ENCODE measurements at places on chromosomes 2 and 18. TPM values are rescaled to one million over a fixed set of nuclear protein-coding genes. Genes with fewer than 3 reads are reported as not detected.

DNA sequence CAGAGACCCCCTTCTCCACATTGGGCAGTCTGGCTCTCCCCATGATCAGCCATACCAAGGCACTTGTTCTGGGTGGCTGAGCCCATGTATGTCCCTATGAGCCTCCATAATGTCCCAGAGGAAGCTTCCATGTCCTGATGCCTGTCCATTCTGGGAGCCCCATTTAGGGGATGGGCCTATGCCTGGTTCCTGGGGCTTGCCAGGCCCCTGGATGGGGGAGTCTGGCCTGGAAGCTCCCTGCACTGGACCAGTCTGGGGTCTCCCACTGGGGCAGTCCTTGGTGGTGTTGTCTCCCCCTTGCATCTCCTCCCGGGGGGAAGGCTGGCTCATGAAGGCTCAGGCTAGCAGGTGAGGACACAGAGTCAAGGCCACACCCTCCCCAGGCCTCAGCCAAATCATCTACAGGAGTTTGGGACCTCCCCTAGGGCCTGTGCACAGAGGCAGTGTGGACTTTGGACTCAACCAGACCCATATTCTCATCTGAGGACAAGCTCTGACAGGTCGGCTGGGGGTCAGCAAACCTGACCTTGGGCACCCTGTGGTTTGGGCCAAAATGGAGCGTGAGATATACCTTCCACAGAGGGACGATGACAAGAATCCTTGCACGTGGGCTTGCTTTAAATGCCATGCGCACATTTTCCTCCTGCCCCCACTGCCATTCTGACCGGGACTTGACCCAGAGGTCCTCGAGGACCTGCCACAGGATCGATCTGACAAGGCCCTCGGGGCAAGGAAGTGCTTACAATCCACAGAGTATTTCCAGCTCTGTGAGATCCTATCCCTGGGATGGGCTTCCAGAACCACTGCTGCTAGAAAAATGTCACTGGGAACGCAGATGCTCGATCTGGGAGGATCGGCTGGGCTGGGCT, 38.8 kb downstream of the INHBB start:
- DNase-seq, result no peak

The RASGRP3 gene
- 2.6 TPM for total RNA-seq

DNA sequence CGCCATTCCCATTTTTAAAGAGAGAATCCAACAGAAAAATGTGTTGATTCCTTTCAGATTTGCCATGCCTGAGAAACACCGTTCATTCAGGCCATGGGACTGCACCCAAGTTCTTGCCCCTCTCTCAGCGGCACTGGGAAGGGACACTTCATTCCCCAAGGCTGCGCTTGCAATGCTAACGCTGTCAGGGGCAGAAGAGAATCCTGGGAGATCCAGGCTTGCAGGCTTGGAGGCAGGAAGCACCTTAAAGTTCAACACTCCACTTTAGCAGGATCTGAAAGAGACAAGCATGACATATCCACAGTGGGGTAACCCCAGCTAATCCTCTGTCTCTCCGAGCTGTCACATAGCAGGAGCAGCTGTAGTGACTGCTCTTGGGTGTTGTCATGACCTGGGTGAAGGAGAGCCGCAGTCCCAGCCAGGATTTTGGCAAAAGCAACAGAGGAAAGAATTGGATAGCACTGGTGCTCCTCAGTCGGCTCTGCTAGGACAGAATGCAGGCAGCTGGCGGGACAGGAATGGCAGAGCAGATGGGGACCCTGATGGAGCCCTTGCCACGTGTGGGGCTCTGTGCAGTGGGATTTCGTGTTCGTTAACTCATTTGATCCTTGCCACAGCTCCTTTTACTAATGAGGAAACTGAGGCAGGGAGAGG, 22.0 kb upstream of the ODC1 start:
- DNase-seq, result no peak

The KCNF1 gene
- not detected for total RNA-seq

DNA sequence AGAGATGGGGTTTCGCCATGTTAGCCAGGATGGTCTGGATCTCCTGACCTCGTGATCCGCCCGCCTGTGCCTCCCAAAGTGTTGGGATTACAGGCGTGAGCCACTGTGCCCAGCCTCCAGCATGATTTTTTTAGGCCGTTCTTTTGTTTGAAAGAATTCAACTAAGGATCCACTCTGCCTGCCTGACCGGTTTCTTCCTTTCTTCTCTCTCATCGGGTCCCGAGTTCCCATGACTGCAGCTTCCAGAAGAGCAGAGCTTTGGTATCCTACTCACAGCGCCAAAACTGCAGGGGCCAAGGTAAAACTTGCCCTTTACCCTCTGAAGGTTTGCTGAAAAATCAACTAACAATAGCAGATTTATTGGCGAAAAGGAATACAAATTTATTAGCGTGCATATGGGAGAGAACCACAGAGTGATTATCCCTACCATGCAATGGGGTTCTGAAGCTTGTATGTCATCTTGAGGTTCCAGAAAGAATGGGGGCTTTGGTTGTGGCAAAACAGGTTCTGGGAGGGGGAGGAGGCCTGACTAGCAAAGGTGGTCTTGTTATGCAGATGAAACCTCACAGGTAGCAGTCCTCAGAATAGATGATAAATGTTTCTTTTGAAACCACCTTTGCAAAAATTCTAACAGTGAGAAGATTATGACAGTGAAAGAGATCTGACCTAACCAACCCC, 87.0 kb upstream of the MSH6 start:
- DNase-seq, result no peak

The LAMA3 gene
- total RNA-seq, result 46.5 TPM

DNA sequence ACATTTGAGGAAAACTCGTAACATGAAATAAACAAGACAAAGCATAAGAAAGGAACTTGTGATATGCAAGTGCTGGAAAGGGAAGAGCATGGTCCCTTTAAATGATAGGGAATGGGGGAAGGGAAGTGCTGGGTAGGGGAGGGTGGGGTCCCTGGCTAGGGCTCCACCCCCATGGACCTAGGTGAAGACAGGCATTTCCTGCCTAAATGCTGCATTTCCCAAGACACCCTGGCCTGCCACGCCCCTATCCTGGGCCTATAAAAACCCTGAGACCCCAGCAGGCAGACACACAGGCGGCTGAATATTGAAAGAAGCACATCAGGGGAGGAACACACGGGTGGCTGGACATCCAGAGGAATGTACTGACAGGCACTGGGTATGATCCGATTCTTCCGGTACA, 499.9 kb downstream of the ZEB2 start:
- no peak for DNase-seq

The SULT1C2 gene
- total RNA-seq, result 3.6 TPM

DNA sequence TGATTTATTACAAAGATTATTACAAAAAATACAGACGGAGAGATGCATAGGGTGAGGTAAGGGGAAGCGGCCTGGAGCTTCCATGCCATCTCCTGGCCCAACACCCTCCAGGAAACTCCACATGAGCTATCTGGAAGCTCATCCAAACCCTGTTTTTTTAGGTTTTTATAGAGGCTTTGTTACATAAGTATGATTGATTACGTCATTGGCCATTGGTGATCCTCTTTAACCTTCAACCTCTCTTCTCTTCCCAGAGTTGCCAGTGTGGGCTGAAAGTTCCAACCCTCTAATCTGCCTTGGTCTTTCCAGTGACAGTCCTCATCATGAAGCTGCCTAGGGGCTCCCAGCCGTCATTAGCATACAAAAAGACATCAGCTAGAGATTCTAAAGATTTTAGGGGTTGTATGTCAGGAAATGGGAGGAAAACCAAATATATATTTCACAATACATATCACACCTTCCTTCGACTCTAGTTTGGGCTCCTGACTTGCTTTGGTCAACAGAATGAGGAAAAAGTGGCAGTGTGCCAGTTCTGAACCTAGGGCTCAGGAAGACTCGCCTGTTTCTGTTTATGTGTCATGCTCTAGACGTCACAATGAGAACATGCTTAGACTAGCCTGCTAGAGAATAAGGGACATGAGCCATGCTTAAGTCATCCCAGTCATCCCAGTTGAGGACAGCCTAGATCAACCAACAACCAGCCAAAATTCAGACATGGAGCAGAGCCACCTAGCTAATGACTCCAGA, 54.1 kb downstream of the ETAA1 start:
- no peak for DNase-seq

DNA sequence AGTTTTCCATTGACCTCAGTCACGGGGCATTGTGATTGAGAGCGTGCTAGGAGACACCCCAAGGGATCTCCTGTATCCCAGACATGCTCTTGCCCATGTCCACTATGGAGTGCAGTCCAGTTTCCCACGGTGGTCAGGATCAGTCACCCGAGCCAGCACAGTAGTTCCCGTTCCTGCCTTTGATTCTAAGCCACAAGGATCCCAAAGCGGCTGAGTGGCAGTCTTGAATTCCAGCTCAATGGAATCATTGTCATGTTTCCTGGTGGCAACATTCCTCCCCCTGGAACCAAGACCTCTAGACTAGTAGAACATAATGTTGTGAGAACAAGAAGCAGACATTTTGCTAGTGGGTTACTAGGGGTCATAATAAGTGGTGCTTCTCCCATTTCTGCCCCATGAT, 154.3 kb downstream of the SEPTIN10 start:
- no peak for DNase-seq

GRCh38 chr2:6788614-6789013, 77.1 kb downstream of the CMPK2 start:
- DNase-seq, result no peak

The XPO1 gene
- 216 TPM for total RNA-seq

GRCh38 chr2:75177427-75177826, 21.9 kb downstream of the TACR1 start:
- DNase-seq, result no peak

The FAHD2A gene
- 34.2 TPM for total RNA-seq

DNA sequence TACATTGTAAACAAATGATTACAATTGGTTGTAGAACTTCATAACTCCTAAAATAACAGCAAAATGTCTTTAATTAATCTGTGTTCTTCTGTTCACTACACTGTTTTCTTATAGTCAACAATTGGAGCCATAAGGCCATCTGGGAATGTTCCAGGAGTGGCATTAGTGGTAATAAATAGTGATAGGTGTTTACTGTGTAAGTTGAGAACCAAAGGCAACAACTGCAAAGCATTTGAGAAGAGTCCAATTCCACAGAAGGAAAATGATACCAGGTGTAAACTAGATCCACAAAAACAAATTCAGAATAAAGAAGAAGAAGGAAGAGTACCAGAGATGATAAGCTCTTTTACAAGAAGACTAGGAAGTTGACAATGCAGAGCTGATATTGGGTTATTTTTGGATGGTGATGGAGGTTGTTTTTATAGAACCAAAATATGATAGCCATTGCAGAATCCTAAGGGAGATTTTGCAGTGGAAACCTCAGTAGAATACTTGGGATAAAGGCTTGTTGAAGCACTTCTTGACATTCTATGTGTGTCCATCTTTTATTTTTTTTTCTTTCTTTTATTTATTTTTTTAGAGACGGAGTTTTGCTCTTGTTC, 52.9 kb downstream of the ANTXR1 start:
- DNase-seq, result no peak

The GPD2 gene
- 41.6 TPM for total RNA-seq

DNA sequence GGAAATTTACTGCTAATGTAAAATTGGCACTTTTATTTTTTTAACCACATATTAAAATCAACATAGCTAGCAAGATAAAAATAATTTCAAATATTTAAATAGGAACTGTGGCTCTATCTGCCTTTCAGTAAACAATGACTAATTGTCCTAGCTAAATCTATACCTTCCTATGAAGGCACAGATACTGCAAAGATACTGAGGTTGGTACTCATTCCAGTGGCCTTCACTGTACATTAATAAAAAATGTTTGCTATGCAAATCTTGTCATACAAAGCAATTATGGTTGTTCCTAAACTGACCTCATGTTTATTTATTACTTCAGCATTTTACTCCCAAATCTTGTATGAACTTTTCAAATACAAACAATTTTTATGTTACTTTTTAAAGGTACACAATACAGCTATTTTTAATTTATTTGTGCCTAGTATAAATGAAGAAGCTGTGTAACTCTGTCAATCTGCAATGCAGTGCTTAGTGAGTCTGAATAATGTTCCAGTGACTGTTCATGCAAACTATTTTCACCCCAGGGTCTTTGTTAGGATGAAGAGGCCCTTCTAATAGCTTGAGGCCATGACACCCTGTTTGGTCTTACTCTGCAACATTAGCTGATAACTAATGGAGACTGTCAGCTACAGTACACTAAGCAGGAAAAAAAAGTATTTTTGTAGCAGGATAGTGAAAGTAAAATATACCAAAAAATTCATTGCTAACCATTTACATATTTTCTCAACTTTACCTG, 9.3 kb upstream of the ERBB4 start:
- DNase-seq, result no peak

GRCh38 chr2:236608188-236608525, 38.5 kb downstream of the ACKR3 start:
- no peak for DNase-seq

The CFAP53 gene
- total RNA-seq, result not detected

GRCh38 chr2:159614534-159615366, 1.6 kb downstream of the BAZ2B start:
- no peak for DNase-seq

- DNase-seq, result no peak
Observed at GRCh38 chr2:58698620-58699019, 457.5 kb upstream of the FANCL start.
